Right lung (tissue), 10 donors: ENCODE measurements at places on chromosomes 11 and 22. TPM values are rescaled to one million over a fixed set of nuclear protein-coding genes. Genes with fewer than 3 reads are reported as not detected.

CAVIN3 gene
- polyA plus RNA-seq = 20.3 TPM

SF1 gene
- 394 TPM for polyA plus RNA-seq

INTS4 gene
- polyA plus RNA-seq = 55.2 TPM

CHADL gene
- 3.0 TPM for polyA plus RNA-seq

CRYBB3 gene
- 0.42 TPM for polyA plus RNA-seq

TRIM22 gene
- 26.7 TPM for polyA plus RNA-seq

TRIM48 gene
- not detected for polyA plus RNA-seq

MOGAT2 gene
- not detected for polyA plus RNA-seq

TRPC6 gene
- 44.5 TPM for polyA plus RNA-seq

VWCE gene
- polyA plus RNA-seq = 2.2 TPM

NCAPH2 gene
- 54.8 TPM for polyA plus RNA-seq

CEND1 gene
- polyA plus RNA-seq = 0.24 TPM
